Stimulated activated CD4-positive, alpha-beta T cell treated with anti-CD3 and anti-CD28 coated beads, Interleukin-1b, Interleukin-23, amount 100 ng/mL, for 1 hour (primary cell): ENCODE measurements at places on chromosomes 12 and 14.

DNA sequence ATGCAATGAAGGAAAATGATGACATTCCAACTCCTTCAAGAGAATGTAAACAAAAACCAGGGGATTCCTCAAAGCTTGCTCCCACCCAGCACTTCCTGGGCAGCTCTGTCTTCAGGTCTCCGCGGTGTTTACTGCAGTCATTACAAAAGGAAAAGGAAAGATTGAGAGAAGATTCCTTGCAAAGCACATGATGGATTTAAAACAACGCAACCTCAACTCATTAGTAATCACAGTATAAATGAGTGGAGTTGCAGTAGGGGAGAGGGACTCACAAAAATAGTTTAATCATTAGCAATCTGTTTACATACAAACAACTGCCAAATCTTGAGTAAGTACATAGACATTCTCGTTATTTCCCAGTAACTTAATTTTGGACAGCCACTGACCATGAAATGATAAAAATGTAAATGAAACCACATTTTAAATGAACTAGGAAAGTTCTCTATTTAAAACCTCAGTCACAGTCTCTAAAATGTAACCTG, 49.7 kb upstream of the OVCH1 start:
- no peak for DNase-seq

DNA sequence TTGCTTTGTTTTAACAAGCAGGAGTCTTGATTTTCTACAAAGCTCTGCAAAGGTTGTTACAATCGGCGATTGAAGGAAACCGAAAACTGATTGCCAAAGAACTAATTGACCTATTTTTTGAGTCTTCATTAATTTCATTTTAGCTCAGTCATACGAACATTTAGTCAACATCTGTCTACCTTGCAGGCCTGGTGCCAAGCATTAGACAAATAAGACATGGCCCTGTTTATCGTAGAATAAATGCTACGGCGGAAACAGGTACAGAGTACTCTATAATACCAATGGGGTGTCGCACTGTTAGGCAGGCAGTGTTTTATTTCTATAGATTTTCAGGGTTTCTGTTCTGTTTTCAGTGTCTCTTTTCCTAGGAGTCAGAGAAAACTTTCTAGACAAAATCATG, 171.5 kb downstream of the BCAT1 start:
- DNase-seq = no peak

- DNase-seq = no peak
Measured at GRCh38 chr12:19412844-19413243, 26.4 kb upstream of the AEBP2 start.

- no peak for DNase-seq
Measured at GRCh38 chr12:1591034-1591433, 3.3 kb downstream of the FBXL14 start.

- DNase-seq = no peak
Measured at GRCh38 chr14:59328454-59328853, 136.7 kb downstream of the GPR135 start.

GRCh38 chr12:89593233-89593632, 67.4 kb upstream of the POC1B start:
- DNase-seq = no peak

DNA sequence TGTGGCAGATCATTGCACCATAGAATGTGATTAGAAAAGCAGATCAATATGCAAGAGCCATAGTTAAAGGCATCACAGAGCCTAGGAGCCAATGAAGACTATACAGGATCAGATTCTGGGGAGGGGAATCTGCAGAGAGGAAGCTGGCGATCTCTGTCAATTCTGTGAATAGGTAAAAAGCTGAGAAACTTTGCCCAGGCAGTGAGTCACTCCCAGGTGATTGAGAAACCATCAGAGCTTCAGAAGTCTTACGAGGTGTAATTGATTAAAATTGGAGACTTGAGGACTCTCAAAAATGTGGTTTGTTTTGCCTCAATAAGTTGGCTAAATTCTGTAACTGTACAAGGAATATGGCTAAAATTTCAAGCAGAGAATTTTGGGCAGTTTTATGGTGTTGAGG, 41.7 kb upstream of the TSPAN11 start:
- no peak for DNase-seq

DNA sequence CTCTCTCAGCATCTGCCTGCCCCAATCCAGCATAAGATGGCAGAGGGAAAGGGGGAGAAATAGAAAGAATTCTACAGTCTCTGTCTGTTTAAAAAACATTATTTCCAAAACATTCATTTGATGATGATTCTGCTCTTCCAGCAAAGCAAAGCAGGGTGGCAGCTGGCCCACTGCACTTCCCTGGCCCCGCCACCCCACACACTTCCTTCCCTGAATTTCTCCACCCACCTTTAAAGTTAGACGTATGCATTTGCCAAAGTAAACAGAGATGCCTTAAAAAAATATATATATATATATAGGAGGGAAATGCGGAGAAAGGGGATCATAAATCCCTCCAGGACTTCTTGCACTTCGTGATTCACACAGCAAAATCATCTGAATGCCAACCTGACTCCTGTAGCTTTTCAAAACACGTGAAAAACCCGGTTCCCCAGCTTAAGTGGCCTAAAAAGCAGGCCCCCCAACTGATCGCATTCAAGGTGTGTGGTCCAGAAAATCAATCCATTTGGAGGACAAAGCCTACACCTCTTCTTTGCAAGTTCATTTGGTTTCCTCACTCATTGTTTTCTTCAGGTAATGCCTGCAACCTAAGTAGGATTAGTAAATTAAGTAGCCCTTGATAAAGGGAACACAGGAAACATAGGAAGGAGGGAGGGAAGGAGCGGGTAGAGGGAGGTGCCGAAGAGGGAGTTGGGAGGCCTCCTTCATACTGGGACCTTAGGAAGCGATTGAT, 68.8 kb downstream of the LLPH start:
- DNase-seq = no peak

DNA sequence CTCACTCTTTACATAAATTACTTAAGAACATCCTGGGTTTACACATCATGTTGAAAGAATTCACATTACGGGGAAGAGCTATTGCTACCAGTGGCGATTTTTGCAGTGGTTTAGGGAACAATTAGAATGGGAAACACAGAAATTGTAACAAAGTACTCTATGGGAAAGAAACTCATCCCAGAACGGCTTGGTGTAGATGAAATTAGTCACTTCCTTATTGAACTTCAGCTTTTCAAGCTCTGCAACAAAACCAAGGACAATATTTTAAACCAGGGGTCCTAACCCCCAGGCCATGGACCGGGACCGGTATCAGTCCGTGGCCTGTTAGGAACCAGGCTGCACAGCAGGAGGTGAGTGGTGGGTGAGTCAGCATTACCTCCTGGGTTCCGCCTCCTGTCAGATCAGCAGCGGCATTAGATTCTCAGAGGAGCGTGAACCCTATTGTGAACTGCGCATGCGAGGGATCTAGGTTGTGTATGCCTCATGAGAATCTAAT, 32.3 kb upstream of the FICD start:
- DNase-seq = no peak

DNA sequence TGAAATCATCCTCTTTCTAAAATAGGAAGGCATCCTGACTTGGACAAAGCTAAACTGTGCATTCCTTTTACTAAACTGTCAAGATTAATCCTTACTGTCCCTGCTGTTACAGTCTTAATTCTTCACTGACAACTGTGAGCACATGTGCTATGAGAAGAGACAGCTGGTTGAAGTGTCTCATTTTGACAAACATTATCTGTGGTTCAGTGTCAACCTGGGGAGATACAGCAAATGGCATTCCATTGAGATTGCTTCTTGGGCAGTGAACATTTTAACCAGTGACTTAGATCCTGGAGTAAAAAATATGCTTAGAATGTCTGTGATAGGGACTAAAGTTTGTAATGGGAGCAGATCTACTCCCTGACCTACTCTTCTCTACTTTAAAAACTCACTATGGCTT, 552.6 kb upstream of the ATP2B1 start:
- no peak for DNase-seq

- DNase-seq = no peak
Measured at GRCh38 chr14:89618330-89618708, 201.3 kb upstream of the FOXN3 start.

DNA sequence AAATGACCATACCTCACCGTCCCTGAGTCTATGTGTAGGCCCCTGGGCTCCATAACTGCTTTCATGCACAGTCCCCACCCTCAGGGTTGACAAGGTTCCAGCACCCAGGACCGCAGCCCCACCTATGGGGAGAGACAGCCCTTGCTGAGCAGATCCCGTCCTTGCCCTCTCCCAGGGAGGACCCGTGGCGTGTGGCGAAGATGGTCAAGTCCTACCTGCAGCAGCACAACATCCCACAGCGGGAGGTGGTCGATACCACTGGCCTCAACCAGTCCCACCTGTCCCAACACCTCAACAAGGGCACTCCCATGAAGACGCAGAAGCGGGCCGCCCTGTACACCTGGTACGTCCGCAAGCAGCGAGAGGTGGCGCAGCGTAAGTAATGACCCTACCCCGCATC, 10.3 kb downstream of the HNF1A start:
- no peak for DNase-seq

DNA sequence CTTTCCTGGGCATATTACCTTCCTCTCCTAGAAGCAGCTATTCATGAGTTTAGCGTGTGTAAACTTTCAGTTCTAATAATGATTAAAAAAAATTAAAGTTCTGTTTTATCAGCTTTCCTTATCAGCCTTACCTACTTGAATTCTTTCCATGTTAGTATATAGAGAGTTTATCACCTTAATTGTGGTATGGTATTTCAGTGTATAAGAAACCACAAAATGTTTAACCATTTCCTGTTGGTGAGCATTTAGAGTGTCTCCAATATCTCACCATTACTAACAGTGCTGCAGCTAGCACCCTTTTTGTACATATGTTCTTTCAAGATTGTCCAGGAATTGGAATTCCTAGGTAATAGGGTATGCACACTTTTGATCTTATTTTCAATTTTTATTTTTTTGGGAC, 89.5 kb downstream of the FBXO33 start:
- DNase-seq = no peak

DNA sequence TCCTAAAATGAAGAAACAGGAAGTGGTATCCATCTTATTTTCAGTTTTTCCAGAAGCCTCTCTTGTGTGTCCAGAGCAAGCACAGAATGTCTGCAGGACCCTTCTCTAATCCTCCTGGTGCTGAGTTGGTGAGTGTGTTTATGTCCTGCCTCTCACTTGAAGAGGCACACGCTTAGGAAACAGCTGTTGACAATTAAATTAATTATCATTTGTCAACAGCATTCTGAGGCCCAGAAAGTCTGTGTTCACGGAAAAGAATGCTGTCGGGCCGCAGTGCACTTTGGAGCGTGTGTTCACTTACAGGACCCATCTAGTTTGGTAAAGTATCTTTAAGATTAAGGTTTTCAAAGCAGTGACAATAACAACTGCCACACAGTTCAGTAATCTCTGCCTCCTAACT, 70.5 kb downstream of the LMNTD1 start:
- no peak for DNase-seq

- DNase-seq = no peak
Measured at GRCh38 chr12:10094646-10095395, 4.0 kb downstream of the CLEC1A start.

DNA sequence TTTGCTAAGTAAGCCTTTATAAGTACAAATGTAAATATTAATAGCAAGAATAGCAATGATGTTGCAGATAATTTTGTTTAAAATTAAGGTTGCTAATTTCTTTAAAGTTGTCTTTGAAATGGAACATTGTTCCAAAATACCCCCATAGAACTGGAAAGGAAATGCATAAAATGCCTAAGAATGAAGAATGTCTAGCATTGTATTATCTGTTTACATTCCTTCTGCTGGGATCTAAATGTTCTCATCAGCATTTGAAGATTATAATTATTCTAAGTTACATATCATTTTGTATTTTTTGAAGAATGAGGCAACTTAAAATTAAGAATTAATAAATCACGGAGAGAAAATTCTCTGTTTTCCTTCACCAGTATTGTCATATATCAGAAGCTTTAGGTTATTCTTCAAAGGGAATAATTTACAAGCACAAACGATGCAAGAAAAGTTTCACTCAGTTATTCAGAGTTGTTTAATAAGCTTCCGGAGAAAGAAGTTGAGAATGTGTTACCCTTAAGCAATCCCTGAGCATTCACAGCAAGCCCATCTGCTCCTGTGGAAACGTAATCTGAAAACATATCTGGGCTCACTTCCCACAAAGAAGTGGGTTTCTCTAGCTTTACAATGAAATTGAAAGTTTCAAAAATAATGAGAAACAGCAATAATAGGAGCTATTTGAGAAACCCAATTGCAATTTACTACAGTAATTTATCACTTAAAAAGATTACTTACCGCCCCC, 21.3 kb downstream of the SLC6A15 start:
- no peak for DNase-seq

- no peak for DNase-seq
Measured at GRCh38 chr12:26736563-26737486, 96.2 kb downstream of the ITPR2 start.

DNA sequence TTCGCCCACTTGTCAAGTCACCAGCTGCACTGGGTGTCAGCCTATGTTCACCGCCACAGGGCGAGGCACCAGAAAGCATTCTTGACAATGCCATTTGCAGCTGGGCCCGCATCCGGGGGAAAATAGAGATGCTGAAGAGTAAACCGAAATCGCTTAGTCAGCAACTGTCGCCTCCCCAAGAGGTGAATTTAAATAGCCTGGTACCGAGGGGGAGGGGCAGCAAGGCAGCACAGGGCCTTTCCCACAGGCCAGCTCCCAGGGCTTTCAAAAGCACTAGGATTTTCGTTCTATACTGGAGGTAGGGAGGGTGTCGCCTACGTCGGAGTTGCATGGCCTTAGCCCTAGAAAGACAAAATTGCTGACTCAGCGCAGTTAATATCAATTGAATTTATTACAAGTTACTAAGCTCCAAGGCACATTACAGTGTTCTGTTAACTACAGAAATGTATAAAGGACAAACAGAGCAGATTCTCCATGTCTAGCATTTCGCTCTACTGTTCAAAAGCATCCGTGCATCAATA, 4.3 kb downstream of the IRF2BPL start:
- no peak for DNase-seq

DNA sequence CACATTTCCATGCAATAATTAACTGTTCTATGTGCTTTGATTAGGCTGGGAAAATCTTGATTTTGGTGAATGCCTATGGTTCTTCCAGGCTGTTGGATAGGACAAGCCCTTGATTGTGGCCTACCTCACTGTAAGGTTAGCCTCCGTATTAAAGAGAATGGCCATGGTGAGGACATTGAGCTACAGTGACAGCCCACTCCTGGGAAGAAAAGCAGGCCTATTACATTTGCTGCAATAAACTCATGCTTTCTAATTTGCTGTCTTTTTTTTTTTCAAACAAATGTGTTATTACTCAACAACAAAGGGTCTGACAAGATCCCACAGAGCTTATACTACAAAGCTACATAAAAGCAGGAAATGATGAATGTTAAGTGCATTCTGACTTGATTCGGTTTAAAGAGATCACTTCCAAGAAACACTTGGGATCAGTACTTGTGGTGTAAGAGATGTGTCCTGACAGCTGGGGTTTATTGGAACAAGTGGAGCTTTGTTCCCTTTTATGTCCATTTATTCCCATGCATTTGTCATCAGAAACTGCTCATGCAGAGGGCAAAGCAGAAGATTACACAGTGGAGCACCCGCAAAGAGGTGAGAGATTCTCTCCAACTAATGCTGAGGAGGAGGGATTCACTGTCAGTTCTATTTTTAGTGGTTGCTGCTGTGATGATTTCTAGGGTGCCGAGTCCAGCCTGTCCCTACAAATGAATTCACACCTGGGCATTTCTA, 29.1 kb upstream of the KCNK10 start:
- no peak for DNase-seq
